ENCODE measurements at places on chromosomes 13 and 19.

GRCh38 chr13:105788530-105788929, 746.9 kb downstream of the EFNB2 start:
- peak; percentile 9 for DNase-seq

GRCh38 chr13:39385154-39385553, 217.8 kb downstream of the LHFPL6 start:
- DNase-seq, result no peak

DNA sequence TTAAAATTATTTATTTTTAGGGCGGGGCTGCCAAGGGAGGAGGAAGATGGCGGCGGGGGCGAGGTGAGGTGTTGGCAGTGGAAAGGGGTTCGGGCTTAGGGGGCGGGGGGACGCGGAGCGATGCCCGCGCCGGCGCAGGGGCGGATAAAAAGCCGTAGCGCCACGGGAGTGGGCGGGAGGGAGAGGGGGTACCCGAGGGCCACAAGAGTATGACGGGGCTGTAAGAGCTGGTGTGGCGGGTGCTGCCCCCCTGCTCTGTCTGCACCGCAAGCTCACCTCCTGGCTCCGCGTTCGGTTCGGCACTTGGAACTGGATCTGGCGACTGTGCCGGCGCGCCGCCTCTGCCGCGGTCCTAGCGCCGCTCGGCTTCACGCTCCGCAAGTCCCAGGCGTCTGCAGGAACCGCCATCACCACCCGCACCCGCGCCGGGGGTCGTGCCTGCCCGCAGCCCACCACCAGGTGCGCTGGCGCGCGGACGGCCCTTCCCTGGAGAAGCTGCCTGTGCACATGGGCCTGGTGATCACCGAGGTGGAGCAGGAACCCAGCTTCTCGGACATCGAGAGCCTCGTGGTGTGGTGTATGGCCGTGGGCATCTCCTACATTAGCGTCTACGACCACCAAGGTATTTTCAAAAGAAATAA, 265.2 kb upstream of the SGCG start:
- peak; percentile 35 for DNase-seq

DNA sequence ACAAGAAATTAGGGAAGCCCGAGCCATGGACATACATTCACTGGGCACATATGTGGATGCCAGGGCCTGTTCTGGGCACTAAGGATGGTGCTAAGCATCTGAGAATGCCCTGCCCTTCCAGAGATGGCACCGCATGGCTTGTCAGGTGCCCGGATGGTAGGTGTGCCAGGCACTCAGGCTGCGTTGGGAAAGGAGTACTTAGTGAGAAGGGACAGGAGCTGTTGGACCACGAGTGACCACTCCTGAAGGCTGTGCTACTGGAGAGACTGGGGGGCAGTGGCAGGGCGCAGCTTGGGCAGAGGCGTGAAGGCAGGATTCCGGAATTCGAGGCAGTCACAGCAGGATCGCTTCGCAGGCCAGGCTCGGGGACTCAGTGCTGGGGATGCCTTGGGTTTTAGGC, 38.0 kb upstream of the EHD2 start:
- no peak for DNase-seq

GRCh38 chr13:29707876-29708543, 112.5 kb upstream of the SLC7A1 start:
- DNase-seq, result peak; percentile 69

GRCh38 chr19:18160493-18160970, 7.6 kb downstream of the PIK3R2 start:
- DNase-seq, result no peak

GRCh38 chr19:51354103-51354741, 12.0 kb downstream of the ETFB start:
- DNase-seq, result no peak

DNA sequence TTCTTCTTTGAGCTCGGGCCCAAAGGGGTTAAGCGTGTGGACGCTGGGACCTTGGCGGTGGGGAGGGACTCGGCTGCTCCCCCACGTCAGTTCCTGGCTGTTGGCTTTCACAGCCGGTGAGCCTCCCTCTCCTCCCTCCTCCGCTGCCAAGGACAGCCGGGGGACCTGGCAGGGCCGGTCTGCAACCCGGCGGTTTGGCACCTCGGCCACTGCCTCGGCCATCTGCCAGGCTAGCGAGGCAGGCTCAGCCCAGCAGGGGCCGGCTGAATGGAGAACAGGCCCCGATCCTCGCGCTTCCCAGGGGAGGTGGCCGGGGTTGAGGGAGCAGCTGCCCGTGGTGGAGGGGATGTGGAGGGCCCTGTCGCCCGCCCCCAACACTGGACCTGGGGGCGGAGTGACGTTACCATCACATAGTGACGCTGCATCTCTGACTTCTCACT, 5.0 kb downstream of the TLE5 start:
- DNase-seq, result peak; percentile 93

- DNase-seq, result no peak
These were observed 5.3 kb upstream of the GSK3A start for GRCh38 chr19:42247640-42248199.

DNA sequence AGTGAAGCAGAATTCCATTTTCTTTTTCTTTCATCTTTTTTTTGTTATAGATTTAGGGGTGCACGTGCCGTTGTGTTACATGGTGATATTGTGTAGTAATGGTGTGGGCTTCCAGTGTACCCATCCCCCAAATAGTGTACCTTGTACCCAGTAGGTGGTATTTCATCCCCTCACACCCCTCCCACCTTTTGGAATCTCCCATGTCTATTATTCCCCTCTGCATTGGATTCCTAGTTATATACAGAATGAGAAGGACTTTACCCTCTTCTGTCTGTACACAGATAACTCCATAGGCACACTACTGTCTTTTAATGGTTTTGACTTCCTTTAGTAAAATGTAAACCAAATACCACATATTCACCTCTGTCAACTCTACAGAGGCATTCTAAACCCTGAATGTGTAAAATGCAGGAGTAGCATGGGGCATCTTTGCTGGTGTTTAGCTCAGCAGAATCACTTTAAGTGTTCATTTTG, 28.0 kb downstream of the FRY start:
- no peak for DNase-seq

DNA sequence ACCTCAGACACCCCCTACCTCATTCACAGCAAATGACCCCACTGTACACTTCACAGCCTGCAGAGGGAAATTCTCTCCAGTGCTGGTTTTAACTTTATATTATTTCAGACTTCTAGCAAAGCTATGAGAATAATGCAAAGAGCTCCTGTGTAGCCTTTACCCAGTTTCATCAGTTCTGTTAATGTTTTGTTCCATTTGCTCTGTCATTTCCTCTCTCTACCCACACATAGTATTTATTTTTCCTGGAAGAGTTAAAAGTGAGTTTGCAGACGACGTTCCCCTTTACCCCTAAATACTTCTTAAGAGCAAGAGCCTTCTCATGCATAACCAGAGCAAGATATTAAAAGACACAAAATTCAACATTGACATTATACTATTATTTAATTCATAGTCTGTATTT, 49.9 kb upstream of the ADGRE1 start:
- no peak for DNase-seq

GRCh38 chr19:50790396-50790795, at the start of gene ACP4:
ACP4 (plus strand) TSS chr19:50790415; CDS start chr19:50790415, 0 bp downstream.
- DNase-seq, result no peak

DNA sequence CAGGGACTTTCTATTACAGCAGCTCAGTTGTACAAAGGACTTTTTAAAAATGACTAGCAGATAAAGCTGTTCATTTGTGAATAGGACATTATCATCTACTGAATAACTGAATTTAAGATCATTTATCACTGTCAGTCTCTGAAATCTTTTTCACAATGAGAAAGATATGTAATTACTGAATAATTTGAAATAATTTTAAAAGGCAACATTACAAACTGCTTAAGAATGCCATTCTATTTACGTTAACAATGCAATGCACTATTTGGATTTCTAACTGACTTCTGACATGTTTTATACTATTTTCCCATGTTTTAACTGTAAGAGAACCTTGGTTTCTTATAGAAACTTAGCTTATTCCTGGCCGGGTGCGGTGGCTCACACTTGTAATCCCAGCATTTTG, 2033.0 kb upstream of the PCDH20 start:
- DNase-seq, result no peak

GRCh38 chr13:45889590-45890243, 38.2 kb upstream of the SIAH3 start:
- DNase-seq, result no peak

- DNase-seq, result no peak
These were observed 452 bp upstream of the PPM1N start for GRCh38 chr19:45497791-45498190.

- no peak for DNase-seq
These were observed 2.9 kb downstream of the MFSD12 start for GRCh38 chr19:3554254-3555083.

GRCh38 chr13:30111810-30112209, 195.5 kb downstream of the KATNAL1 start:
- DNase-seq, result no peak

GRCh38 chr19:13277104-13277809, 127.0 kb downstream of the IER2 start:
- peak; percentile 77 for DNase-seq

- peak; percentile 79 for DNase-seq
These were observed 22.4 kb downstream of the EPSTI1 start for GRCh38 chr13:42969565-42970172.

DNA sequence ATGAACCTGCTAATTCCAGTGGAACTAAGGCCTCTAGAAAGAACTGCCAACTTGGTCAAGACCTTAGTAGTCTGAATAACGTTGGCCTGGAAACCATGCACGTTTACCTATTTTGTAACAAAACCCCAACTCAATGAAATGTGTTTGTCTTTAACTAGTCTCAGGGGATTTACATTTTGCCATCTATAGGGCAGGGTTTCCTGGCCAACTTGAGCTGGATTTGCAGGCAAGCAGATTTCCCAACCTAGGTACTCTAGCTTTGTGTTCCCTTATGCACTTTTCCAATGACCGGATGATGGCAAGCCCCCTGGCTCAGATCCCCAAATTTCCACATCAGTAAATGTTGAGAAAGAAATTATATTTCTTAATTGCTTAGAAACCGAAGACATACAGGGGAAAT, 114.5 kb downstream of the IRS2 start:
- no peak for DNase-seq

DNA sequence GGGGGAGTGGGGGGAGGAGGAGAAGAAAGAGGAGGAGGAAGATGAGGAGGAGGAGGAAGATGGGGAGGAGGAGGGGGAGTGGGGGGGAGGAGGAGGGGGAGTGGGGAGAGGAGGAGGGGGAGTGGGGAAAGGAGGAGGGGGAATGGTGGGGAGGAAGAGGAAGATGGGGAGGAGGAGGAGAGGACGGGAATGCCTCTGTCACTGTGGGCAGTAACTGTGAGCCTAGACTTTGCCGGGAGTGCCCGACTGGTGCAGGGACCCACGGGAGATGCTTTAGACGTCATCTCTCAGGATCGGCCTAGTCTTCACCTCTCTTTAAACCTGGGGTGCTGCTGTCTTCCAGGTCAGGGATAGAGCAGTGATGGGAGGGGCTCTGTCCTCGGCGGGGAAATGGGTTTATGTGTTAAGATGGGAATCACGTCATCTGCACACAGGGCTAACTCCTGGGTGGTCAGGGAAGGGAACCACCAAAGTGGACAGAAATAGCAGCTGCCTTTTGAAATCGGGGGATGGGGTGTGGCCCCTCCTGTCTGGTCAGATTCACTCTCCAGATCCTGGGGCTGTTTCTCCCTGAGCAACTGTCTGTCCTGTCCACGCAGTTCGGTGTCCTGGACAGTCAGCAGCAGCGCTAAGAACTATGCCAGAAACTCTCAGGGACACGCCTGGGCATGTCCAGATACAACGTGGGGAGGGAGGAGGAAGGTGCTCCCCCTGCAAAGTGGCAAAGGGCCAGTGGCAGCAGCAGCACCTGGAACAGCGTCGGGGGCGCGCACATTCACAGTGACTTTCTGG, 26.9 kb downstream of the GAS6 start:
- peak; percentile 77 for DNase-seq

DNA sequence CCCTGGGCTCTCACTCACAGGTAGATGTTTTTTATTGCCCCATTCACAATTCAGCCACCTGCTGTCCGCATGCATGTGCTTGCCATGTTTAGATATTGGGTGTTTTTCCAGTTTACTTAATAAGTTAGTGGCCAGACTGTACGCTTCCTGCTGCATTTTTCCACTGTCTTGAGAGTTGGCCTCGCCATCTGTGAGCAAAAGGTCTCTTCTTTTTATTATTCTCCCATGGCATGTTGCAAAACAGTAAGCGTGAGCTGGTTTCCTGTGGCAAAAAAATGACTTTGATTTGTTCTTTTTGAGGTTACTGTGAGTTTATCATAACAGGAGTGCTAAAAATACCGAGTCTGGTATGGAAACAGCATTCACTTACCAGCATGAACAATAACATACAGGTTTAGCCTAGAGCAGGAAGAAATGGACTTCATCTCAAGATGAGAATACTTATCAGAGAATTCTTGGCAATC, 46.0 kb downstream of the SAE1 start:
- peak; percentile 91 for DNase-seq

DNA sequence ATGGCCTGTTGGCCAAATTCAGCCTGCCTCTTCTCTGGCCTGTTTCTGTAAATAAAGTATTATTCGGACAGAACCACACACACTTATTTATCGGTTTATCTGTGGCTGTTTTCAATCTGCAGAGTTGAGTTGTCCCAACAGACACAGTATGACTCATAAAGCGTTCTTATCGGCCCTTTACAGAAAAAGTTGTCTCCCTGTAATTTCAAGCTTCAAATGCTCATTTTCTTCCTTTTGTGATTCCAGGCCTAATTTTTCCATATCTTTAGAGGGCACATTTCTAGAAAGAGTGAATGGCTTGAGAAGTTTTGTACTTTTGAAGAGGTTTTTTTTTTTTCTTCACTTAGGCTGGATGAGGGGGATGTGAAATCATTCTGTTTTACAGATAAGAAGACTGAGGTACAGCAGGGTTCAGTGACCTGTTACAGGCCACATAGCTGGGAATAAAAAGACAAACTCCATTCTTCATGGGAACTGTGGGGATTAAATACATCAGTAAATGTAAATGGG, 440.9 kb downstream of the TSHZ3 start:
- DNase-seq, result no peak

DNA sequence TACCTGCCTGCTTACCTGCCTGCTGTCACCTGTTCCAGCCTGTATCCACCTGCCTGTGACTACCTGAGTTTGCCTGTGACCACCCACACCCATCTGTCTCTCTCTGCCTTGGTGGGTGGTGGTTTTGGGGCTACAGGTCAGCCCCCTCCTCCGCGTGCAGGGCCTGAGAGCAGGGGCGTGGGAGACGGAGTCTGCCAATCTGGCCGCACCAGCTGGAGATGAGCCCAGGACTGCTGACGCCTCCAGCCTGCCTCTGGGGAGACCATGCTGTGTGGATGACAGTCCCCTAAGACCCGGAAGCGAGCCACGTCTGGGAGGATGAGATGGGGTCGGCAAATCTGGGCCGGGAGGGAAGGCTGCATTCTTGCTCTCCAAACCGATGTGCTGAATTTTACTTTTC, 15.9 kb upstream of the KCTD15 start:
- peak; percentile 8 for DNase-seq

GRCh38 chr13:98766697-98767096, 14.2 kb upstream of the SLC15A1 start:
- no peak for DNase-seq
